Naive thymus-derived CD8-positive, alpha-beta T cell (primary cell): ENCODE measurements at places on chromosomes 13 and 19. TPM values are rescaled to one million over a fixed set of nuclear protein-coding genes. Genes with fewer than 3 reads are reported as not detected.

HS6ST3 gene
- total RNA-seq, result not detected

THSD1 gene
- total RNA-seq, result 1.1 TPM

ZNF723 gene
- total RNA-seq, result not detected

GNG8 gene
- total RNA-seq, result not detected

NKPD1 gene
- total RNA-seq, result 0.85 TPM

ZNF729 gene
- not detected for total RNA-seq

DNA sequence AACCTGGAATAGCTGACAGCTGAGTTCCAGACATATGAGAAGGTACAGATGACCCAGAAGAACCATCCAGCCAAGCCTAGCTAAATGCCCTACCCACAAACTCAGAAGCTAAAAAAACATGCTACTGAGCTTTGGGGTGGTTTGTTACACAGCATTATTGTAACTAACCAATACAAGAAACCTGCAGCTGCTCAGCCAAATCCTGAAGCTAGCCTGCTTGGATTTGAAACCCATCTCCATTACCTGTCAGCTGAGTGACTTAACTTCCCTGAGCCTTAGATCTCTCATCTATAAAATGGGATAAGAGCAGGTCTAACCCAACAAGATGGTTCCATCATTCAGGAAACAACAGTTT, 25.0 kb downstream of the TEX101 start:
- H3K36me3 ChIP-seq, result no peaks in the 10 kb centered on the region
- H3K27me3 ChIP-seq, result no peaks in the 10 kb centered on the region
- H3K27ac ChIP-seq, result peak overlapping the region; percentile 86
- no peak for DNase-seq
- H3K4me3 ChIP-seq, result peak overlapping the region; percentile 53

DNA sequence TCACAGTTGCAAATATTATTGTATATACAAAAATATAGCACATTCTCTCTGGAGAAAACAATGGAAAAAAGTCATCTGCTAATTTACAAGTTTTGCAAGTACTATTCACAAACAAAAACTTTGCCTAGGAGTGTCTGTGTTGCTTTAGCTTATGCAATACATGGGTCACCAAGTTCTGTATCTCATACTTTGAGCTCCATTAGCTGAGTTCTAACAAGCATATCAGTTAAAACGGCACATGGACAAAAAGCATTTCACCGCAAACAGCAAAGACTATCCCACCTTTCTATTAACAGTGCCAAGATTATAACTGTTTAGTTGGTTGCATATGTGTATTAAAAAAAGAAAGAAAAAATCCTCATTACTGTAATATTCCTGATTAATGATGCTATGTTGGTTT, 4.6 kb downstream of the SPRY2 start:
- no peak overlapping the region for H3K4me3 ChIP-seq
- no peak for DNase-seq
- H3K4me1 ChIP-seq, result no peaks in the 10 kb centered on the region
- H3K36me3 ChIP-seq, result no peaks in the 10 kb centered on the region

GRCh38 chr13:66805657-66806056, 424.5 kb downstream of the PCDH9 start:
- no peaks in the 10 kb centered on the region for H3K36me3 ChIP-seq
- no peak overlapping the region for H3K4me3 ChIP-seq
- no peaks in the 10 kb centered on the region for H3K4me1 ChIP-seq
- no peak for DNase-seq

DNA sequence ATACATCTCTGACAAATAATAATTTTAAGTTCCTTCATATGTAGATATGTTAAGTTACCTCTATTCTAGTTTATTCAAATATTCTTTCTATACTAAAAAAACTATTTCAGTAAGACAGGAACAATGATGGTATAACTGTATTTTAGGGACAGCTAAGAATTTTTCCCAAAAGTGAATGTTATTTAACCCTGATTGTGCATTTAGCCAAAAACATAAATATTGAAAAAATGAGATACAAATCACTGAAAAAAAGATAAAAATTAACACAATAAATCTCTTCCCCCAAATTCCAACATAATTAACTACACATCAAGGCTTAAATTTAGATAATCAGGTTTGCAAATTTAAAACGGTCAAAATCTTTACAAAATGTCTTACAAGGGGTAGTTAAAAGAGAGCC, 58.1 kb downstream of the KCNRG start:
- H3K4me3 ChIP-seq, result no peak overlapping the region
- peaks cover 2% of the 10 kb centered on the region for H3K36me3 ChIP-seq
- peaks cover 21% of the 10 kb centered on the region for H3K27me3 ChIP-seq
- DNase-seq, result no peak

DNA sequence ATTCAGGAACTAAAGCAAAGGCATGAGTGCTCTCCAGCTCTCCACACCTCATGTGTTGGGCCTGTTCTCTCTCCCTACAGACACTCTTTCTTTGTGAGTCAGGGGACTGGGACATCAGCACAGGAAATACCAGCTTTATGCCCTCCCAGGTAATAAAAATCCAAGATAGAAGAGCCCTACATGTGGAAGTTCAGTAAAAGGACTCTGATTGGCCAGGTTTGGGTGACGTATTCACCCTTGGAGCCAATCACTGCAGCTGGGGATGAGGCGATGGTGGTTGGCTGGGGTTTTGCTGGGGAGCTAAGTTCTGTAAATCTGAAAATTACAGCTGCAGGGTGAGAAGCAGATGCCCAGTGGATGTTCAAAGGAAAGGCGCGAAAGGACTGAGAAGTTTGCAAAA, 32.5 kb downstream of the CCDC70 start:
- no peak for DNase-seq
- no peak overlapping the region for H3K4me3 ChIP-seq
- peaks cover 6% of the 10 kb centered on the region for H3K27me3 ChIP-seq
- no peaks in the 10 kb centered on the region for H3K36me3 ChIP-seq
- no peak overlapping the region for H3K27ac ChIP-seq
- H3K4me1 ChIP-seq, result peaks cover 4% of the 10 kb centered on the region

GRCh38 chr13:75959861-75960481, 323.8 kb downstream of the LMO7 start:
- no peaks in the 10 kb centered on the region for H3K36me3 ChIP-seq
- H3K4me3 ChIP-seq, result no peak overlapping the region
- peaks cover 11% of the 10 kb centered on the region for H3K27me3 ChIP-seq
- no peak overlapping the region for H3K27ac ChIP-seq

DNA sequence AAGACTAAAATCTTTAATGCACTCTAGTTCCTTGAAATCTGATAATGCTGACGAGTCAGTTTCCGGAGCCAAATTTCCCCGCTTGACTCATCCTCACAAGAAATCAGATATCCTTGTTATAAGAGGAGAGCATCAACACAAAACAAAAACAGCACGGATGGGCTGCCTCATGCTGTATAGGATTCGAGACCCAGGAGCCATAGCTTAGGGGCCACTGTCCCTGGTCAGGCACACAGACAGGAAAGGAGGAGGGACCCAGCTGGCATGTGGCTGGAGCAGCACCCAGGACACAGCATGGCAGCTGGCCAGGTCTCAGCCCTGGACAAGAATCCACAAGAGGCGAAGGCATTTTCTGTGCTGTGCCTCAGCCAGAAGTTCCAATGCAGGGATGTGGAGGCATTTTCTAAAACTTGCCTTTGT, 110.2 kb upstream of the SPATA13 start:
- no peaks in the 10 kb centered on the region for H3K27me3 ChIP-seq
- H3K4me3 ChIP-seq, result no peak overlapping the region
- peaks cover 8% of the 10 kb centered on the region for H3K36me3 ChIP-seq
- no peak overlapping the region for H3K27ac ChIP-seq

DNA sequence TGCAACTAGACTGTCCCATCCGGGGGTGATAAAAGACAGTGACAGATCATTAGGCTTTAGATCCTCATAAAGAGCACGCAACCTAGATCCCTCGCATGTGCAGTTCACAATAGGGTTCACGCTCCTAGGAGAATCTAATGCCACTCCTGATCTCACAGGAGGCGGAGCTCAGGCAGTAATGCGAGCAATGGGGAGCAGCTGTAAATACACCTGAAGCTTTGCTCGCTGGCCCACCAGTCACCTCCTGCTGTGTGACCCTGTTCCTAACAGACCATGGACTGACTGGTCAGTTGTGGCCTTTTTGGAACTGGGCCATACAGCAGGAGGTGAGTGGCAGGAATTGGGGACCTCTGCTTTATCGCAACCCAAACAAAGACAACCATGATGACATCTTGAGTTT, 173.2 kb downstream of the DLEU7 start:
- H3K27ac ChIP-seq, result no peak overlapping the region
- no peaks in the 10 kb centered on the region for H3K36me3 ChIP-seq
- peaks cover 2% of the 10 kb centered on the region for H3K27me3 ChIP-seq
- no peak overlapping the region for H3K4me3 ChIP-seq
- DNase-seq, result no peak

DNA sequence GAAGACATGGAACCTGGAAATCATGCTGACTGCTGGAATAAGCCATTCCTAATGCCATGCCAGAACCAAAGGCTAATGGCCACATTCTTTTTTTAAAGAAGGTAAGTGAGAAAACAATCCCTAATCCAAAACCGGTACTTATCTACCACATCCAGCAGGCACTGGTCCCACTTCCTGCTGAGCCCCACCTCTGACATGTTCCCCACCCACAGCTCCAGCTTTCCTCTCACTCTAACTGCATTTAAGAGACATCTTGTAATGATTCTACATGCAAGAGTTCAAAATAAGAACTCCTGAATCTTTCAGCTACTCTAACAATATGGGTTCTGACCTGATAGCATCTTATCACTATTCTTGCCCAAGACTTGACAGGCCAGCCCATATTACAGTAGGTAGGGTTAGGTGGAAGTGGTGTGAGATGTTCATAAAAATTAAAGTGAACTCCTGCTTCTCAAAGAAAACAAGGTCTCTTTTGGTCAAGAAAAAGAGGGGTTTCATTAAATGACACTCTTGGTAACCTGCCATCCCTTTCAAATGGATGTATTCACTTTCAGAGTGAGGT, 41.9 kb downstream of the N4BP2L2 start:
- H3K4me1 ChIP-seq, result peaks cover 11% of the 10 kb centered on the region
- no peak overlapping the region for H3K4me3 ChIP-seq
- no peak overlapping the region for H3K27ac ChIP-seq
- H3K36me3 ChIP-seq, result no peaks in the 10 kb centered on the region

DNA sequence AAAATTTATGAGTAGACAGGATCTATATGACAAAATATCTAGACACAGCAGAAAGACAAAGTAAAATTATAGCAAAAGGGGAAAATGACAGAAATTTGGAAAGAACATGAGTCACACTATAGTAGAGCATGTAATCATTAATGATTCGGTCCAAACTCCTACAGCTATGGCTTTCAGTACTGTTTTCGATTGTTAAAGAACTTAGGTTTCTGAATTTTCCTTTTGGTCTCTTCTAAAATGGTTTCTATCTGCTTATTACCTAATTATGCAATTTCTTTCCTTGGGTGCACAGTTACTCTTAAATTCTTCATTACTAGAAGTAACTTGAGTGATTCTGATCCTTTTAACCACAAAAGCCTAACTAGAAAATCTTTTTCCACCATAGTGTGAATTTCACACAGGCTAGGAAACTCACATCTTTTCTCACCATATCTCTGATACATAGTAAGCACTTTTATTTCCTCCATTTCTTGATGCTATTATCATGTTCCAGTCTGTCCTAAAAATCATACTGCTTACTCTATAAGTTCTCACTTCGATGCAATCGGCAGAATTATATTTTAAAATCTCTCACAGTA, 1101.4 kb downstream of the PCDH9 start:
- H3K27ac ChIP-seq, result no peak overlapping the region
- H3K36me3 ChIP-seq, result no peaks in the 10 kb centered on the region
- H3K27me3 ChIP-seq, result no peaks in the 10 kb centered on the region
- H3K4me1 ChIP-seq, result no peaks in the 10 kb centered on the region

GRCh38 chr19:5775668-5776309, 8.8 kb downstream of the PRR22 start:
- H3K27me3 ChIP-seq, result no peaks in the 10 kb centered on the region
- no peak for DNase-seq
- H3K4me3 ChIP-seq, result no peak overlapping the region
- H3K27ac ChIP-seq, result no peak overlapping the region
- no peaks in the 10 kb centered on the region for H3K4me1 ChIP-seq

- H3K36me3 ChIP-seq, result no peaks in the 10 kb centered on the region
- H3K4me1 ChIP-seq, result no peaks in the 10 kb centered on the region
These were observed 125.6 kb downstream of the SPRY2 start for GRCh38 chr13:80215368-80215767.

DNA sequence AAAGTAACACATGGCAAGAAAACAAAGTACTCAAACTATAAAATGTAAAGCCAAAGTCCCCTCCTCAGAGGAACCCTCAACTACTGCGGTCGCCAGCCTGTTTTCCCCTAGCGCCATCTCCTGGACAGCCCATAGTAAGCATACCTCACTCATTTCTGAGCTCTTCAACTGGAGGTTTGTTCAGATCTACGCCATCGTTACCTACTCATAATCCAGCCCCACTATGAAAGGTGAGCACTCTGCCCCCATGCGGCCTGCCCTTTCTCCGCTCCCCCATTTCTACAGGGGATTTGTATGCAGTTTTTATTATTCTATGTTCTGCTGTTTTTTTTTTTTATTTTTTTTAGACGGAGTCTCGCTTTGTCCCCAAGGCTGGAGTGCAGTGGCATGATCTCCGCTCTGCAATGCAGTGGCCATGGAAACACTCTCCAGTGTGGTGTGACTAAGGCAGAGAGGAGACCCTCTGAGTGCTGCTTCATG, 26.2 kb downstream of the OPA3 start:
- H3K36me3 ChIP-seq, result peaks cover 2% of the 10 kb centered on the region
- peak overlapping the region; percentile 66 for H3K4me3 ChIP-seq
- peak; percentile 86 for DNase-seq
- peaks cover 49% of the 10 kb centered on the region for H3K4me1 ChIP-seq

DNA sequence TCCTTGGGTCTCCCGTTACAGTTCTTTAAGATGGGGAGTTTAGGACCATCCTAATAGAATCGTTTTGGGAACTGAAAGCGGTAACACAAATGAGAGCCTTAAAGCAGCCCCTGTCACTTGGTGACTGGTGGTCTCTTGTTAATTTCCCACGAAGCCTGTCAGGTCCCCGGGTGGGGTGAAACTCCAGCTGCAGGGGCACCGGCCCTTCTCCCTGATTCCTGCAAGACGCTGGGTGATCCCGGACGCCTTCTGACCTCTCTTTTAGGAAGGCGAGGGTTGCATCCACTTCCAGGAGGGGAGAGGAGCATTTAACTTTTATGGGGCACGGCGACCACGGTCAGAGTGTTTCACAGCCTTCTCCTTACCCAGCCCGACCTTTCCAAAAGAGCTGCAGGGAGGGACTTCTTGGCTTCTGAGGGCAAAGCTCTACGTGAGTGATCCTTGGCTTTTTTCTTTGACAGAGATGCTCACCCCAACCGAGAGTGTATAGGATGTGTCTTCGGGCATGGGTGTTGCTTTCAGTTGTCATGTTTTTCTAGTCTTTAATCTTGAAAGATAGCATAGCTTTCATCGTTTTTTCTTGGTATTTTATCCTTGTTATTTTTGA, 688 bp downstream of the ZNF225 start:
- peaks cover 33% of the 10 kb centered on the region for H3K36me3 ChIP-seq
- H3K4me1 ChIP-seq, result peaks cover 7% of the 10 kb centered on the region
- H3K27ac ChIP-seq, result peak overlapping the region; percentile 87
- H3K27me3 ChIP-seq, result no peaks in the 10 kb centered on the region

- H3K4me3 ChIP-seq, result no peak overlapping the region
- no peaks in the 10 kb centered on the region for H3K27me3 ChIP-seq
- peaks cover 9% of the 10 kb centered on the region for H3K4me1 ChIP-seq
- no peak overlapping the region for H3K27ac ChIP-seq
These were observed 7.2 kb downstream of the KRTDAP start for GRCh38 chr19:35483089-35483488.
